ENCODE measurements at places on chromosomes 5 and 9.

GRCh38 chr5:175253597-175253996, 190.4 kb downstream of the DRD1 start:
- DNase-seq = peak; percentile 52

- peak; percentile 89 for DNase-seq
Observed at GRCh38 chr9:112867275-112867991, 23.2 kb downstream of the SLC46A2 start.

GRCh38 chr5:168193493-168194250, 97.8 kb upstream of the WWC1 start:
- no peak for DNase-seq

DNA sequence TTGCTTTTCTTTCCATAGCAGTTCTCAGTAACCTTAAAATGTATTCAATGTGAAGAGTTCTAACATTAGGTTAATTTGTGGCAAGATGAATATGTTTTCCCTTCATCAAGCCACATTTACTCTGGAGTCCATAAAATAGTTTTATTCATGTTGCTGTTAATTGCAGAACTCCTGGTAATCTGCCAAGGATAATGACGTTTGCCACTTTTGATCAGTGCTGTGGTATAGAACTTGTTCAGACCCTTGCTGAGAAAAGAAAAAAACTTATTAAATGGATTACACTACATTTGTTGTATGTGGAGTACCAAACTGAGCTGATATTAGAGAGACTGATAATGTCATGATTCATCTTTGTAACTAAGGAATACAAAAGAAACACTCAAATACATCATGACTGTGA, 212.4 kb upstream of the DMAC1 start:
- peak; percentile 32 for DNase-seq

GRCh38 chr9:79034583-79034982, 537.2 kb upstream of the TLE4 start:
- no peak for DNase-seq

GRCh38 chr5:179297486-179298180, 47.6 kb downstream of the ADAMTS2 start:
- no peak for DNase-seq

- DNase-seq = peak; percentile 14
Observed at GRCh38 chr5:157816682-157817386, 42.1 kb downstream of the CLINT1 start.

GRCh38 chr5:123455640-123456039, 32.4 kb upstream of the CEP120 start:
- no peak for DNase-seq

GRCh38 chr9:93904649-93905472, 50.3 kb downstream of the BARX1 start:
- DNase-seq = no peak

DNA sequence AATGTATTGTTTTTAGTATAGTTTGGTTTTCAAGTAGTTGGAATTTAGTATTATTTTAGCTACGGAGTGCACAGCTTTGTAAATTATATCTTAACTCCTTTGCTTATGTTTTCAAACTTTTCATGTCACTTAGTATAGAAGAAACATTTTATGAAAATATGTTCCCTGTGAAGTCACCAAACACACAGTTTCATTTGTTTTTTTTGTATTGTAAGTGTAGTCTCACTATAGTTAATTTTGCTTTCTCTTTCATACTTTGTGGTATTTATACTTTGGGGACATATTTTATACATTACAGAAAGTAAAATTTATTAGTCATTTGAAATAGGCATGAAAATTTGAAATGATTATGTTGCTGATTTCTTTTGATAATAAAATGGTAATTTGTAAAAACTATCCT, 5.0 kb downstream of the CHSY3 start:
- DNase-seq = no peak

DNA sequence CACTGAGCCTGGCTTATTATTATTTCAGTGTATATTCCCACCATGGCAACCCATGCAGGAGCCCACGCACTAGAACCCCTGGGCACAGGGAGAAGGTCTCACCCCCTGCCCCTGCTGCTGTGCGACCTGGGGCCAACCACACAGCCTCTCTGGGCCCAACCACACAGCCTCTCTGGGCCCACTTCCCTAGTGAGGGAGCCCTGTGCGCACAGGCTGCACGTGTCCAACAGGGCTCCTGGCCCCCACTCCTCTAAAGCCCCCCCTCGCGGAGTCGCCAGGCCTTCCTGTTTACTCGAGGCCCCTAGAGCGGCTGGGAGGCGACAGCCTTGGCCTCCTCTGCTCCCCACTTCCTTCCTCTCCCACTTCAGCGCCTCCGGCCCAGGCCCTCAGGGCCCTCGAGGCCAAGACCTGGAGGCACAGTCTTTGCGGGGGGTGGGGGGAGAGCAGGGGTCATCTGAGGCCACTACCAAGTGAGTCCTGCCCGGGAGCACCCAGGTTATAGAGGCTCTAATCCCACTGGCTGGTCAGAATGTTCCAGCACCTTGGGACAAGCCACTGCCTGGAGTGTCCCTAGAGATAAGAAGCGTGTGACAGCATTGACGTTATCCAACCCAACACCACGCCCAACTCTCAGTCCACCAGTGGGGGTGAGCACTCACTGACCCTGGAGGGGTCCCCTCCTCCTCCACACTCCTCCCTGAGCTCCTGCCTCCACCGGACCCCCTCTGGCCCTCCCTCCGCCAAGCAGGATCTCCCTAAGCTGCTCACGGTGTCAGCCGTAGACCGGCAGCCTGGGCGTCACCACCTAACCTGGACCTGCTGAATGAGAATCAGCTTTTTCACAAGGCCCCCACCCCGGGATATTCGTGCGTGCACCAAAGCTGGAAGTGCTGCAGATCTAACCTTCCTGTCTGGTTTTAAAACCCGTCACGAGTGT, 7.9 kb upstream of the ENG start:
- DNase-seq = no peak

- DNase-seq = no peak
Observed at GRCh38 chr9:32918628-32919027, 82.8 kb downstream of the APTX start.

DNA sequence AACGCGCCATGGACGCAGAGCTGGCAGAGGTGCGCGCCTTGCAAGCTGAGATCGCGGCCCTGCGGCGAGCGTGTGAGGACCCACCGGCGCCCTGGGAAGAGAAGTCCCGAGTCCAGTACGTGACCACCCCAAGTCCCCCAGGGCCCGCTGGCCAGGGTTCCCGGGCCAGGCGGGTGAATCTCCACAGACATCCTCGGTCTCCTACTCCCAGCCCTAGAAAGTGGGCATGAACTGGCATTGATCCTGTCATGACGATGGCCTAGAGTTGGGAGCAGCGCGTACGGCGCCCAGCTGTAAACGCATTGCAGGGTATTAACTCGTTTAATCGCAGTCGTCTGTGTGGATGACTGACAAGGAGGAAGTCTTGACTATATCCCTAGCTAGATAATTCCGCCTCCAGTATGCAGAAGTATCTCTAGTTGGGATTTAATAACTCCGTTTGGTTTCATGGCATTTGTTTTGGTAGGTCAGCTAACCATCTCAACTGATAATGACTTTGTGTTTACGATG, 293 bp downstream of the CENPP start:
- DNase-seq = no peak

DNA sequence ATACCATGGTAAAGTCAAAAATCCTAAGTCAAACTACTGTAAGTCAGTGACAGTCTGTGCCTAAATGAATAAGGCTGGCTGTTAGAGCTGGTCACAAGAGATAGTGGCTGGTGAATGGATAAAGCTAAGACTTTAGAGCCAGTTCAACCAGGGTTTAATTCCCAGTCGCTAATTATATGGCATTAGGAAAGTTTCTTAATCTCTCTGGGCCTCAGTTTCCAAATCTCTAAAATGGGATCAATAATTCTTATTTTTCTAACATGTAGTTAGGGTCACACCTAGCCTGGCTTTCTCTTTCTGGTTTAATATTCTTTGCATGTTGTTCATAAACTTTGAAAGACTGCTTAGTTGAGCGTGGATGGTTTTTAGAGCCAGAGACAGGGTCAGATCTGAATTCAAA, 64.8 kb downstream of the SMIM15 start:
- no peak for DNase-seq

DNA sequence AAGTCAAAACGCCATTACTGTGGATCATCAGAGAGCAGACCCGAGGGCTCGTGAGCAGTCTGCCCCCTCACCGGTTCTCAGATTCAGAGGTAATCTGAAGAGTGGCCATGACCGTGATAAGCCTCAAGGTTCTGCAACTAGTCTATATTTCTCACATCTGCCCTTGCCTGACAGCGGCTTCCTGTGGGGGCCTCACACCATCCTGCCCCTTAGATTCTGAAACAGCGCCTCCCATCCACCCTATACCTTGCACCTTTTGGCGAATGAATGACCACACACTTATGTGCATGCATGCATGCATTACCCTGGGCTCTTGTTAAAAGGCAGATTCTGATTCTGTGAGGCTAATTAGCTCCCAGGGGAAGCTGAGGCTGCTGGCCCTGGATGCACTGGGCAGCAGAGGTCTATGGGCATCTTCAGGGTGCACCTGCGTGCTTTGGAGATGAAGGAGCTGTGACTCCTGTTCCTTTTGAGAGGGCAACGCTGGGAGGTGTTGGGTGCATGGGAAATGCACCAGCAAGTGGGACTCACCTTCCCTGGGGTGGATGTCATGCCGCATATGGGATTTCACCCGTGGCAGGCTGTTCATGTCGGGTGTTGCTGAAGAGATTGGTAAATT, 7.8 kb upstream of the GADD45G start:
- DNase-seq = no peak

DNA sequence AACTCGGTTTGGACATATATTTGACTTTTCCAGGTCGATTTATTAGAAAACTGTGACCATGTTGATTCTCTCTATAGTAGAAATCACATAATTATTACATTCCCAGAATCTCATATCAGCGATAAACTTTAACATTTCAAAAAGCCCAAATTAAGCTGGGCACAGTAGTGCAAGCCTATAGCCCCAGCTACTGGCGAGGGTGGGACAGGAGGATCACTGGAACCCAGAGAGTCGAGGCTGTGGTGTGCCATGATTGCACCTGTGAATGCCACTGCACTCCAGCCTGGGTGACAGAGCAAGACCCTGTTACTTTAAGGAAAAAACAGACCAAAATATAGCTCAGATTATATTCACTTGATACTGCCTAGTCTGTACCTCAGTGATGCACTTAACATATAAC, 128.9 kb downstream of the CPLANE1 start:
- DNase-seq = no peak

- no peak for DNase-seq
Observed at GRCh38 chr5:64040490-64040889, 78.2 kb upstream of the HTR1A start.

GRCh38 chr5:34021334-34021733, 13.5 kb upstream of the AMACR start:
- no peak for DNase-seq

DNA sequence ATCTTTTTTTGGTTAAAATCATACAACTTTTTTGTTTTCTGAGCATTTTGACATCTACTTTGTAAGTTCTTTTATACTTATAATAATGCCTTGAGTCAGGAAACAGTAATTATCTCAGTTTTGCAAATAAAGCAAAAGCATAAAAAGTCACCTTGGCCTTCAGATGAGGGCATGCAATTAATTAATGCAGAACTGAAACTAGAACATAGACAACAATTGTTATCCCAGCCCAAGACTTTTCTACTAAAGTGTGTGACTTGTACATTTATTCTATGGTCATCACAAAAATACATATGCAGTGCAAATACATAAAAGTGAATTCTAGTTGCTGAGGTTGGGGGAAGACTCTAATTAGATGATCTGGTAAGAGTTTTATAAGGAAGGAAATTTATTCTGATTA, 179.9 kb downstream of the ST8SIA4 start:
- DNase-seq = no peak

DNA sequence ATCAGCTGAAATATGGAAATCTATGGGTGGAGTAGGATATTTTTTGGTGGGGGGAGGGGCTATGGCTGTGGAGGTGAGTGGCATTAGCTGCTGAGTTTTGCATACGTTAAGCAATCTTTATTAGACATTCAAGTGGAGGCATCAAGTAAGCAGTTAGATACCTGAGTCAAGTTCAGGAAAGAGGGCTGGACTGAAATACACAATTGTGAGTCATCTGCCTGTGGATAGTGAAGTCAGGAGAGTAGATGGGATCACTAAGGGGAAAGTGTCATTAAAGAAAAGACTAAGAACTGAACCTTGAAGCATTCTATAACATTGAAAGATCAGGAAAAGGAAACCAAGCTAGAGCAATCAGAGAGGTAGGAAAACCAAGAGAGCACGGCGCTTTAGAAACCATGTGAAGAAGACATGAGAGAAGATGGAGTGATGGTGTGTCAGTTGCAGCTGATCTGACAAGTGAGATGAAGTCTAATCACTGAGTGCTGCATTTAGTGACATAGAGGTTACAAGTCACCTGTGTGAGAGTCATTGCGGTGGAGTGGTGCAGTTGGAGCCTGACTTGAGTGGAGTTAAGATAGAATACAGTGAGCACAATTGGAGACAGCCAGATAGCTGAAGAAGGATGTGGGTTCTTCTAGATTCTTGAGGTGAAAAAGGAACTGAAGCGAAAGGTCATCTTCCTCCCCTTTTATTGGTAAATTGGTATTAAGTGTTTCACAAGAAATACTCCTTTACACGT, 88.7 kb downstream of the PIP5K1B start:
- DNase-seq = no peak

GRCh38 chr5:106380736-106381135, 1290.0 kb downstream of the EFNA5 start:
- peak; percentile 70 for DNase-seq

- DNase-seq = peak; percentile 67
Observed at GRCh38 chr9:99090336-99091130, 14.4 kb upstream of the TGFBR1 start.

DNA sequence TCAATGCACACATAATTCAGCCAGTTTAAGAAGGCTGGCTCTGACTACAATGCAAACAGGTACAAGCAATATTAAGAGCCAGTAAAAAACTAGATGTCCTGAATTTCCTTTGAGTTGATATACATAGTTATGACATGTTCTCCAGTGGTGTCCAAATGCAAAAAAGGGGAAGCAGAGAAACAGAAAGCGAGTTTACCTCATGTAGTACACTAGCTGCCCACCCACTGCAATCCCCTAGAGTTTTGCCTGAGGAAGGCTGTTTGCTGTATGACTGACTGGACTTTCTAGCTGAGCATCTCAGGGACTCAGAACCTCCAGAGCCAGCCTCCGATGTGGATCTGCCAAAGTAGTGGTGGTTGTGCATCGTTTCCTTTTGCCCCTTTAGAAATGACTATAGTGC, 44.8 kb upstream of the SLC1A3 start:
- DNase-seq = no peak

DNA sequence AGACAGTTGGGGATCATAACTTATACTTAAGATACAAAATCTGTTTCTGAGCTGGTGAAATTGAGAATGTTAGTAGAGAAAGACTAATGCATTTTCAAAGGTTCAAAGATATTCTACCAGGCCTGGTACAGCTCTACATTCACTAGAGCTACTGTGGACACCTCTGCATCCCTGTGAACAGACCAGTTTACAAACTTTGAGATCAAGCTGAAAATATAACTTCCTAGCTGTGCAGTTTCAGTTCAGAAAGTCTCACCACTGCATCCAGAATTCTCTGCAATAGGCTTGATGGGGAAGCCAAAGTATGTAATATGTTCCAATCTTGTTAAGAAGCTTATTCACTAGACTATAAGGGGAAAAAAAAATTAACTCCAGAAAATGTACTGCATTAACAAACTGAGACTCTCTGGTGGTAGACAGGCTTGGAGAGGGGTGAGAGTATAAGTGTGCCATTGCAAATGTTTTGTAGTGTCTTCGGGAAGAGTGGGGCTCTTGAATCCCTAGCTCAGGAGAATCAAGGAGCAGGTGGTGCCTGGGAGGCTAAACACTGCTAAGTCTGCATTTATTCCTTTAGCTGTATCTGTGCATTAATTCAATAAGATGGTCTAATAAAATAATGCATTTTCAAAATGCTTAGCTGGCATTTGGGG, 671.9 kb downstream of the NR2F1-AS1 start:
- no peak for DNase-seq

GRCh38 chr9:76729980-76730737, 34.1 kb upstream of the PCA3 start:
- DNase-seq = no peak
